T follicular helper cell (primary cell): ENCODE measurements at places on chromosomes 16 and 17.

- DNase-seq: no peak
Measured at GRCh38 chr16:4801051-4801961, 1.1 kb downstream of the ROGDI start.

- DNase-seq: no peak
Measured at GRCh38 chr17:45101883-45102811, 30.2 kb downstream of the PLCD3 start.

GRCh38 chr17:20189302-20189701 lies 180.1 kb downstream of the SPECC1 start:
- DNase-seq: no peak

DNA sequence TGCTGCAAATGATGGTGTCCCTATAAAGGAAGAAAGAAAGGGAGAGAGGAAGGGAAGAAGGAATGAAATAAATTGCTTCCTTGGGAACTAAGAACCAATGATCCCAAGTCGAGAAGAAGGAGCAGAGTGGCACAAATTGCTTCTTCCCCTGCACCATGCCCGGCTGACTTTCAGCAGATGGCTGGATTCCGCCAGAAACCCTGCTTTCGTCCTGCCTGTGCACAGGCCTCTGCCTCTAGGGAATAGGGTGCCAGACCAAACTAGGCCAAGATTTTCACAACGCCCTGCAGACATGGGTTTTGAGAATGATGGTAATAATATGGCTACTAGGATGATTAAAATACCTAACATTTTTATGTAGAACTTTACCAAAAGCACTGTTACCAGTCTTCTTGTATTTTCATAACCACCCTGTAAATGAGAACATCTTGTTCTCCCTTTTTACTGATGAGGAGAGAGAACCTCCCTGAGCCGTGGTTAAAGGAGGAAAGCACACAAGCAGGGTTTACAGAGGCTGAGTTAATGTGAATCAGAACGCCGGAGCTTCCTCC lies 122.1 kb upstream of the HSBP1 start:
- DNase-seq: no peak

GRCh38 chr17:81710514-81711308 lies 1.4 kb upstream of the SLC25A10 start:
- no peak for DNase-seq

- no peak for DNase-seq
Measured at GRCh38 chr17:57370037-57370581, 113.8 kb downstream of the MSI2 start.

DNA sequence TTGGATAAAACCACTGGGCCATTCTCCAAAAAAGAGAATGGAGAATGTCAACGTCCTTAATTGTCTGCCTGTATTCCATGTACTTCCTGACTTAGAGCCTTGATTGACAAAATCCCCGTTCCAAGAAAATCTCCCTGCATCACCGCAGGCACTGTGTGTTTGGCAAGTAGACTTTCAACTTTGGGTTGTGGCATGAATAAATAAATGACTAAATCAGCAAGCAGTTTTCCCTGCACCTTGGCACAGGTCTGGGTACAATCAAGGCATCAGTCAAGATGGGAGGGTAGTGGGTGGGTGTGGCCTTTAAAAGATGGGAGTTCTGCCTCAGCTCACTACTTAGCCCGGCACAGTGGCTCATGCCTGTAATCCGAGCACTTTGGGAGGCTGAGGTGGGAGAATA lies 248.5 kb upstream of the RPL38 start:
- DNase-seq: no peak

GRCh38 chr16:15861996-15862395 lies 5.2 kb upstream of the MYH11 start:
- no peak for DNase-seq

DNA sequence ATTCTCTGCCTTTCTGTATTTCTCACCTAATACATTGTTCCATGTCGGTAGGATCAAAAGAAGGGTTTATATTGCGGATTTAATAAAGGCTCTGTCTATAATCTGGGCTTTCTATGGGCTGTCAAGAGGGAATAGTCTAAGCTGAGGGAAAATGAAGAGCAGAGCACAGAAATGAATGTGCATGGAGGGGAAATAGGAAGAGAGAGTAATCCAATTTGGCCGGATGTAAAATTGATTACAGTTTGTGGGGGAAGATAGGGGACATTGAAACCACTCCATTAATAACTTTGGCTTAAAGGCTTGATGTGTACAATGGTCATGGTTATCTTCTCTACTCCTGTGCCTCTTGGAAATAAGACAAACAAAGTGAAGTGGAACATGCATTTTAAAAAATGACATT lies 334.2 kb upstream of the CDH8 start:
- DNase-seq: no peak

DNA sequence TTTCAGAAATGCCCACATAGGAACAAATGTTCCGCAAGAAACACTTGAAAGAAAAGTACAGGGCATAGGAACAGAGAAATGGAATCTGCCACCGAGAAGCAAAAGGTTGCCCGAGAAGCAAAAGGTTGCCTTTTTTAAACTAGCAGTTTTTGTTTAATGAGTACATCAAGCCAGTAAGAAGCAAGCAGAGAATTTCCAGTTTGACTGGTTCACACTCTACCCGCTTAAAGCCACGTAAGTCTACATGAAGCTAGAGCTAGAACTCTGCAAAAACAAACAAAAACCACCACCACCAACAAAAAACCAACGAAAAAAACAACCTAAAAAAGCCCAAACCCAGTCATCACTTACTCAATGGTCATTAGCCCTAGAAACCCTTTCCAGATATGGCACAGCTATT lies 144.3 kb downstream of the MAP2K6 start:
- no peak for DNase-seq

DNA sequence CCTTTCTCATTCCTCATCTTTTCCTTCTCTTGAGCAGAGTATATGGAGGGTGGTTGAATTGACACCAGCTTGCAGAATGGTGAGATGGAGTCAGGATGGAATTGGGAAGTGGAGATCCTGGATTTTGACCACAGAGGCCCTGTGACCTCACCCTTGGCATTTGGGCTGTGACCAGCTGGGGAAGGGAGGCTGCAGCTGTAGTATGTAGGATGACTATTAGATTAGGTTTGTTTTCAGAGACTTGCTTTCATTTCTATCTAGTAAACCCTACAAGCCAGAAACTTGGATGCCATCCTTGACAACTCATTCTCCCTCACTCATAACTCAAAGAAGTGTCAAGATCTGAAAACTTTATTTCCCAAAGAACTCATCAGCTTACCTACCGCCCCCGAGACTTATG lies 5.9 kb downstream of the GNGT2 start:
- DNase-seq: no peak

GRCh38 chr16:79303959-79304387 lies 296.6 kb downstream of the MAF start:
- DNase-seq: no peak

- no peak for DNase-seq
Measured at GRCh38 chr17:40726919-40727318, 23.4 kb upstream of the KRT24 start.

DNA sequence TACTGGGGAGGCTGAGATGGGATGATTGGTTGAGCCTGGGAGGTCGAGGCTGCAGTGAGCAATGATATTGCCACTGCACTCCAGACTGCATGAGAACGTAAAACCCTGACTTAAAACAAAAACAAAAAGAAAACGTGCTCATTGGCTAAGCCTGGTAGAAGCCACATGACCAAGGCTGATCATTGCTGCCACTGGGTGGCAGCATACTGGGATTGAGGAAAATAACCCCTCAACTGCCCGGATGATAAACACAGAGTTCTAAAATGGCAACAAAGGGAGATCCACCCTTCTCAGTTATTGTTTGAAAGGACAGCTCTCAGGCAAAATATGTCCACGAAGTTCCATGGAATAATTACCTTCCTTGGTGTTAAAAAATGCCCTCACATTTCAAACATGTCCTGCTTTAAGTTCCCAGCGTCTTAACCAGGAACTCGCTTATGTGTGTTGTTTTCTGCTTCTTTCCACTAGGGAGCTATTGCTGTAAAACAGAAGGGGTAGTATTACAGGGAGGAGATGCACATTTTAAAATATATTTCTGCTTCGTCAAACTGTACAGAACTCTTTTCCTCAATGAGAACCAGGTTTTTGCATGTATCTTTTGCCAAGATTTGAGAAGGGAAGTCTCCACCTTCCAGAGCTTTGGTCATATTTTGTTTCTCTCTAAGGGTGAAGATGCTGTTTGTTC lies 675.3 kb downstream of the MAF start:
- no peak for DNase-seq

GRCh38 chr16:23801378-23801777 lies 34.4 kb upstream of the PRKCB start:
- DNase-seq: peak; percentile 73

DNA sequence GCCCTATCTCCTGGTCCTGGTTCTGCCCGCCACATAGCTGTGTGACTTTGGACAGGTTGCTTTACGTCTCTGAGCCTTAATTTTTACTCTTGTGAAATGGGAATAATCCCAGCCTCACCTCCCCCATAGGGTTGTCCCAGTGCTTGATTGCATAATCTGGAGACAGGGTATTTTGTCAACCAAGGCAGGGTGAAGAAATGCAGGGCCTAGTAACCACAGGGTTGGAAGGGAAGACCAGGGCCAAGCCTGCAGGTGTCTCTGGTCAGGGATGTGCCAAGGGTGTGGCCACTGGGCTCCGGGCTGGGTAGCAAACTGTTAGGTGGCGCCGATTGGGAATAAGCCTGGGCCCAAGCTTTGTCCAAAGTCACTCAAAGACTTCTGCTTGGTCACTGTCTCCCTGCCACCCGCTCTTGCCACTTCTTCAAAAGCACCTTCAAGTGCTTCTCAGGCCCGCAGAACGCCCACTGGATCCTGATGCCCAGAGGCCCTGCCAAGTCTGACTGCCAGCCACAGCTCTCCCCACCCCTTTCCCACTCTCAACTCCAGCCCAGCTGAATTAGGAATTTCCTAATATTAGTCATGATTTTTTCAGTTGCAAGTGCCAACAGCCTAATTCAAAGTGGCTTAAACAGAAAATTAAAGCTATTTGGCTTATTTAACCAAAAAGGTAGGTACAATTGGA lies 20.6 kb upstream of the COL1A1 start:
- DNase-seq: no peak

- DNase-seq: no peak
Measured at GRCh38 chr17:66829883-66830282, 5.0 kb upstream of the CACNG5 start.

GRCh38 chr17:67999291-67999911 lies 3.1 kb upstream of the C17orf58 start:
- no peak for DNase-seq

- DNase-seq: no peak
Measured at GRCh38 chr16:29198231-29198630, 208.3 kb downstream of the NPIPB11 start.

DNA sequence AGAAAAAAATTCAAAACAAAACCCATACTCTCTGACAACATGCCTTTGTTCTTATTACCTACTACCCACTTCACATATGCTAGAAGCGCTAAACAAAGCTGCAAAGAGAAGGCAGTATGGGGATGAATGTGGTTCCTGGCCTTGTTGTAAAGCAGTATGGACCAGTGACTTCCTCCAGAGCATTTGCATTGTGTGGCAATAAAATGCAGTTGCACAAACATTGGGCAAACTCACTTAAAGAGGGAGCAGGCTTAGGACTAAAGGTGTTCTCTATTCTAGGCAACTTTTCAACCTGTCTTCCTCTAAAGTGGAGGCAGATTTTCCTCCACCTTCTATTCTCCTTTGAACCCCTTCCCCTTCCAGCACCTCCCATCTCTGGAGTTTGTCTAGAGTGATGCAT lies 17.1 kb downstream of the TMIGD1 start:
- DNase-seq: no peak

DNA sequence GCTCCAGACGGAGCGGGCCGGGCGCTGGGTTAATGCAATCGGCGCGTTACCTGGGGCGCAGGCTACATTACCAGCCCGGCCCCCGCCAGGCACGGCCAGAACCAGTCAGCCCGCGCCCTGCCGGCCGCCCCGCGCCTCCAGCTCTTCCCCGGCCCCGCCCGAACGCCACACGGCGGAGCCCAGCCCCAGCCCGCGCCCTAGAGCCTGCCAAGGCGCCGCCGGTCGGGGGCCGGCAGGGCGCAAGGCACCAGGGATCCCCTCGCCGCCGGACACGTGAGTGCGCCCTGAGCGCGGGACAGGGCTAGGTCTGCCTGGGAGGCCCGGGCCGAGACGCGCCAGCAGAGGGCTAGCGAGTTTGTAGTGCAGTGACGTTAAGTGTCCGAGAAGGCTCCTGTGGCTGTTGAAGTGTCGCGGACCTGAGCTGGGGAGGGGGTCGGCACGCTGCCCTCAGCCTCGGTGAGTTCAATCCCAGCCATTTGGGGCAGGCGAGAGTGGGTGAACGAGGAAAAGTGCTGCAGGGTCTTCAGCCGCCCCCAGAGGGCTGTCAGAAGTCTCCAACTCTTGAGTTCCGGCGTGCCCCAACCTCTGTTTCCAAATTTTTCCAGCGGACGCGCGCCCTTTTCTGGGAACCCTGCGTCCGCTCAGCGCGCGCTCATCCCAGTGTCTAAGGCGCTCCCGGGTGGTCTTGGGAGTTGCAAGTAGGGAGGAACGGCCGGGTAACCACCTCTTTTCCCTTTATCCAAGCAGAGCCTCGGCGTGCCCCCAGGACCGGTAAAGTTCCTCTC lies at the start of gene SLC6A2:
TSS of gene SLC6A2 (plus strand) at position 92 of the 785 bp plus-strand sequence. CDS start 707 bp downstream, outside the sequence.
- no peak for DNase-seq

DNA sequence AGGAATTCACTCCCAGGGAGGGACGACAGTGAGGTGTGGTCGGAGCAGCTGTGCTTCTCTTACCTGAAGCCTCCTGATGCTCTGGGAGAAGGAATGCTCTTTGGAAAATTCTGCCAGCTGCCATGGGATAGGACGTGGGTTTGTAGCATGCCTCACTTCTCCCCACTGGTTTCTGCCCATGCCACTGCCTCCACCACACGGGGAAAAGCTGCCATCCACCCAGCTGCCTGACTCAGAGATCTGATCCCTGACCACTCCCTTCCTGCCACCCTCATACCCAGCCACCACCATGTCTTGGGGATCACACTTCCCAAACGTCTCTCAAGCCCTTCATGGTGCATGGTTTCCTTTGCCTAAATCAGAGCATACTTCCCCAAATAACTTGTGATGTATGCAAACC lies 80.0 kb downstream of the CPPED1 start:
- DNase-seq: no peak

- no peak for DNase-seq
Measured at GRCh38 chr17:40284085-40284713, 3.5 kb upstream of the CDC6 start.

- DNase-seq: no peak
Measured at GRCh38 chr17:2624292-2624731, 30.9 kb downstream of the PAFAH1B1 start.

GRCh38 chr17:42386777-42387657 lies 1.2 kb downstream of the STAT3 start:
- peak; percentile 9 for DNase-seq
